Activated T-helper 2 cell treated with anti-CD3 and anti-CD28 coated beads, Interferon-gamma antibody, Interleukin-2, Interleukin-4, amounts not matched to agents 10 μg/mL and 5 μg/mL and 100 μg/mL, durations not matched to agents 14 hours and 24 hours and 36 hours (primary cell): ENCODE measurements at places on chromosomes 7 and 10. TPM values are rescaled to one million over a fixed set of nuclear protein-coding genes. Genes with fewer than 3 reads are reported as not detected.

DNA sequence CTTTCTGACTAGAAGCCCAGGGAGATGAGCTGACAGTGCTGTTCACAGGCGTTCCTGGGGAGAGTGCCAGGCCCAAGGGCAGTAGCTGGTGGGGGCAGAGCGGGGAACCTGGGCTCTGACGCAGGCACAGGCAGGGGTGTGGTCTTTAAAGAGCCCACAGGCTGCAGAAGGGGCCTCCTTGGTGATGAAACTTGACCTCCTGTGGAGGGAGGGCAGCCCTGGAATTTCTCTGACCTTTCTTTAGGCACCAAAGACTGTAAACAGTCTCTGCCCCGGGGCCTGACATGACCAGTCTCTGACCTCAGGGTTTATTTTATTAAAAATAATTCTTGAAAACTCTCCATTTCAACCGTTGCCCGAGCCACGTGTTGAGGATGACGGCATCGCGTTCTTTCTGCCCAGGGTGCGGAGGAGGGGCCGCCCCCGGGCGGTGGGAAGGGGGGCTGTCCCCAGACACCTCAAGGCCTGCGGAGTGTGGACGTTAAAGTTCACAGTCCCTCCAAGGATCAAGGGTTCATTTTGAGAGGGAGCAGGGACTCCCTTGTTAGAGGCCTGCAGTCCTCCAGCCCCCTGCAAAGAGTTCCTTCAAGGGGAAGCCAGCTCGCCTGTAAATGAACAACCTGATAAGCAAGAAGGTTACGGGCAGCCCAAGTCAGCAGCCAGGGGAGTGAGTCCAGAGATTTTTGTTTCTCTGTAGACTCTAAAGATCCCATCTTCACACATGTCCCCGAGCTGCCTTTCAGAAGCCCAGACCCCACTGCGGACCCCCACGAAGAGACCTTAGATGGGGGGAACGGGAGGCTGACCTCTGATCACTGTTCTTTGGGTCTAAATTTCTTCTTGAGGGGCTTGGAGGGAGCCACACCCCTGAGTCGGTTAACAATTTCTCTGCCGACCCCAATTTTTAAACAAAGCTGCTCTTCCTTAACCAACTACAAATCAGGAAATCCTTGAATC lies 128.9 kb downstream of the VIPR2 start:
- H3K4me3 ChIP-seq: no peak overlapping the region
- DNase-seq: no peak
- H3K27me3 ChIP-seq: peaks cover 11% of the 10 kb centered on the region
- H3K4me1 ChIP-seq: peaks cover 21% of the 10 kb centered on the region

DNA sequence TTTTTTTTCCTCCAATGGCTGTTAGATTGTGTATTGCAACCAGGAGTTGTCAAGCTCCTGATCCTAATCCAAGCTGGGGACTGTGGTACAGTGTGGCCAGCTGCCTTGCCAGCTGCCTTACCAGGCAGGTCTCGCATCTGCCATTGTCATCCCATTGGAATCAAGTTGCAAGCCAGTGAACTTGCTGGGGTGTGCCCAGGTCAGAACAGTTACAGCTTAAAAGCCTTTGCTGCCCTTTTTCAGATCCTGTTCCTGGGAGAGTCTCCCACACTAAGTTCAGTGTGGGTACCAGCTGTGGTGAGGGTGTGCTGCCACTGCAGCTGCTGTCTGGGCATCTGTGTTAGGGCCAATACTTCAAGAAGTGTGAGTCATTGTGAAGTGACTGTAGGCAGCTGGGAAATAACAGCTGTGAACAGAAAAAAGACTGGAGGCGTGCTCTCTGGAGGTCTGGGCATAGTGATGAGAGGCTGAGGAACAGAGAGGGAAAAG lies 72.8 kb downstream of the CCNY start:
- no peak for DNase-seq
- H3K4me1 ChIP-seq: peaks cover 5% of the 10 kb centered on the region
- no peaks in the 10 kb centered on the region for H3K36me3 ChIP-seq
- H3K27ac ChIP-seq: no peak overlapping the region
- H3K4me3 ChIP-seq: no peak overlapping the region

The GPR158 gene
- 0.34 TPM in 2 replicates for total RNA-seq

The NODAL gene
- not detected in 2 replicates for total RNA-seq

The DPYSL4 gene
- total RNA-seq: 16.5 and 17.9 TPM in 2 replicates
